ENCODE measurements at places on chromosomes 1 and 21. TPM values are rescaled to one million over a fixed set of nuclear protein-coding genes. Genes with fewer than 3 reads are reported as not detected.

DNA sequence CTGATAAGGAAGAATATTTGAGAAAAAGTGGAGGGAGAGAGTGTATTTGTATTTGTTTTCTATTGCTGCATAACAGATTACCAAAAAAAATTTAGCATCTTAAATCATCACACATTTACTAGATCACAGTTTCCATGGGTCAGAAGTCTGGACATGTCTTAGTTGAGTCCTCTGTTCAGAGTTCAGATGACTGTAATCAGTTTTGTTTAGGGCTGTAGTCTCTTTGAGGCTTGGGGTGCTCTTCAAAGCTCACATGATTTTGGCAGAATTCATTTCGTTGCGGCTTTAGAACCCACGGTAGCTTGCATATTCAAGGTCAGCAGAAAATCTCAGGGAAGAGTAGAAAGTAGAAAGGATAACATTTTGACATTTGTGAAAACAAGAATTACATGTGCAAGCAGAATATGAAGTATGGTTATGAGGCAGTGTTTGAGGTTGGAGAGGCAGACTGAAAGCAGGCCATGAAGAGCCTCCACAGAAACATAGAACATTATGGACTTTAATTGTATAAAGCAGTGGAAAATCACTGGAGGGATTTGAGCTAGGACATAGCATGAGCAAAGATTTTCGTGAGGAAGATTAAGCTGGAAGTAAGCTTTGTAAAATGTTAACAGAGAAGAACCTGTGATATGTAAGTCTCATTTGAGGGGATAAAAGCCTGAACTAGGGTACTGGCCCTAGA is 110.6 kb upstream of the GPR52 start:
- H3K27me3 ChIP-seq: no peaks in the 10 kb centered on the region
- no peak overlapping the region for H3K27ac ChIP-seq
- DNase-seq: no peak
- H3K36me3 ChIP-seq: peaks cover 2% of the 10 kb centered on the region
- H3K4me3 ChIP-seq: no peak overlapping the region

GRCh38 chr1:103190766-103191165 is 82.4 kb upstream of the COL11A1 start:
- H3K4me3 ChIP-seq: no peak overlapping the region
- no peak for DNase-seq
- H3K27me3 ChIP-seq: no peaks in the 10 kb centered on the region

The KCNH1 gene
- 0.25 TPM for polyA plus RNA-seq

GRCh38 chr1:199875856-199876255 is 151.7 kb upstream of the NR5A2 start:
- no peak overlapping the region for H3K4me3 ChIP-seq
- H3K36me3 ChIP-seq: no peaks in the 10 kb centered on the region
- no peak overlapping the region for H3K27ac ChIP-seq

DNA sequence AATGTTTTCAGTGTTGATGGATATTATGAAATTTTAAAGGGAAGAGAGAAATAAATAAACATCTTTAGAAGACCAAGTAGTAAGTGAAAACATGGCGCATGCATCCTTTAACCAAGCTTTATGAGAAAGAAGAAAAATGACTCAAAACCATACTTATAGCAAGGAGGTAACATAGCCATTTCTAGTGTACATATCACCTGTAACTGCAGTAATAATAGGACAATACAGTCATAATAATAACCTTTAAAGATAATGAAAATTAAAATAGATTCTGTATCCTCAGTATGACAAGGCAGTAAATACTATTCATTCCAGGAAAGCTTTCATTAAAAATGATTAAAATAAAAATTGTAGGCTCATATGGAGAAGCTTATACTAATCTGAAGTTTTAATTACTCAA is 141.2 kb downstream of the COL24A1 start:
- no peak overlapping the region for H3K4me3 ChIP-seq
- DNase-seq: no peak
- H3K36me3 ChIP-seq: no peaks in the 10 kb centered on the region

The PLCH2 gene
- polyA plus RNA-seq: 5.0 TPM

GRCh38 chr21:42112857-42113256 is 41.7 kb downstream of the UMODL1 start:
- no peak overlapping the region for H3K4me3 ChIP-seq
- DNase-seq: no peak
- H3K4me1 ChIP-seq: peaks cover 7% of the 10 kb centered on the region
- no peaks in the 10 kb centered on the region for H3K36me3 ChIP-seq
- H3K27me3 ChIP-seq: no peaks in the 10 kb centered on the region
- no peak overlapping the region for H3K27ac ChIP-seq

The RNF207 gene
- 44.5 TPM for polyA plus RNA-seq

The INAVA gene
- polyA plus RNA-seq: 101 TPM

The OPTC gene
- polyA plus RNA-seq: not detected

- no peak overlapping the region for H3K4me3 ChIP-seq
- no peaks in the 10 kb centered on the region for H3K4me1 ChIP-seq
- no peaks in the 10 kb centered on the region for H3K27me3 ChIP-seq
- no peak overlapping the region for H3K27ac ChIP-seq
- no peak for DNase-seq
These were observed 102.3 kb upstream of the IPO9 start for GRCh38 chr1:201726700-201727099.

DNA sequence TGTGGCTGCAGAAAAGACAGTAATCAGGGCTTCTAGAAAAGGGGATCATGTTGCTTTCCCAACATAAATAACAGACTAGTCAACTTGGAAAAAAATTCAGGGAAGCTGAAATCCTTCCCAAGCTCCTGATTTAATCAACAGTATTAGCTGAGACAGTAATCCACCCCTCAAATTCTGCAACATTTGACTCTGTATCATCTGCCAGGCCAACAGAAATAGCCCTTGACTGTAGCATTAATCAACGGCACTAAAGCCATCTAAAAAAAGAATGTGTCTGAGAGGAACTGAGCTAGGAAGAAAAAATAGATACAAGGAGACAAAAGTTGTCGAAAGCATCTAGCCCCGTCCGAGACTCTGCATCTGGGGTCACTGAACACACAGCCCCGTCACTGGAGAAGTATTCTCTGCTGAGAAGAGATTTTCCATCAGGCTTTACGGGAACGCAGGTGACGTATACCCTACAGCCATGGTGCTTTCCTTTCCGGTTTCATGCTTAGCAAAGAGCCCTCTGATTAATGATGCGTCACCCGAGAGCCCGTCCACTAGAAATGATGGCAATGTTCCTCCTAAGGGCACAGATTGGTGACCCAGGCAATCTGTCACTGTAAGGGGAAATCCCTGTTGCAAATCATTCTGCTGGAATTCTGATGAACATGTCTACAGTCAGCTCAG is 42.1 kb upstream of the TP53BP2 start:
- no peaks in the 10 kb centered on the region for H3K27me3 ChIP-seq
- no peak overlapping the region for H3K4me3 ChIP-seq
- H3K27ac ChIP-seq: no peak overlapping the region
- no peak for DNase-seq
- H3K36me3 ChIP-seq: no peaks in the 10 kb centered on the region

- H3K27me3 ChIP-seq: no peaks in the 10 kb centered on the region
- DNase-seq: no peak
- no peak overlapping the region for H3K27ac ChIP-seq
- no peaks in the 10 kb centered on the region for H3K36me3 ChIP-seq
- H3K4me1 ChIP-seq: no peaks in the 10 kb centered on the region
These were observed 17.6 kb downstream of the PCNX2 start for GRCh38 chr1:233277637-233278606.

All from large intestine (tissue), 12 donors.